ENCODE measurements at places on chromosomes 13 and 19.

GRCh38 chr13:73467125-73467524 is 408.3 kb downstream of the KLF5 start:
- DNase-seq = no peak

DNA sequence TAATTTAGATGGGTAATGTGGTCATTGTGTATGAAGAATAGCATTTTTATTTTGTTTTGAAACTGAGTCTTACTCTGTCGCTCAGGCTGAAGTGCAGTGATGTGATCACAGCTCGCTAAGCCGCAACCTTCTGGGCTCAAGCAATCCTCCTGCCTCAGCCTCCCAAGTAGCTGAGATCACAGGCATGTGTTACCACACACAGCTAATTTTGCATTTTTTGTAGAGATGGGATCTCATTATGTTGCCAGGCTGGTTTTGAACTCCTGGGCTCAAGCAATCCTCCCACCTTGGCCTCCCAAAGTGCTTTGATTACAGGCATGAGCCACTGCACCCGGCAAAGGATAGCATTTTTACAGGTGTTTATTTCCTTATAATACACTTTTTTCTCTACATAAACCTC is 36.6 kb downstream of the SERTM1 start:
- DNase-seq = no peak

GRCh38 chr13:42272115-42272803 is at the start of gene AKAP11:
TSS of gene AKAP11 (plus strand) at chr13:42272152. CDS start at chr13:42286349, 14,197 bp downstream.
- DNase-seq = peak; percentile 48

GRCh38 chr13:28655561-28655960 is 3.4 kb upstream of the POMP start:
- DNase-seq = no peak

GRCh38 chr13:21330126-21330861 is 128.8 kb downstream of the ZDHHC20 start:
- DNase-seq = peak; percentile 83

GRCh38 chr13:96804174-96804573 is 190.1 kb downstream of the OXGR1 start:
- no peak for DNase-seq

DNA sequence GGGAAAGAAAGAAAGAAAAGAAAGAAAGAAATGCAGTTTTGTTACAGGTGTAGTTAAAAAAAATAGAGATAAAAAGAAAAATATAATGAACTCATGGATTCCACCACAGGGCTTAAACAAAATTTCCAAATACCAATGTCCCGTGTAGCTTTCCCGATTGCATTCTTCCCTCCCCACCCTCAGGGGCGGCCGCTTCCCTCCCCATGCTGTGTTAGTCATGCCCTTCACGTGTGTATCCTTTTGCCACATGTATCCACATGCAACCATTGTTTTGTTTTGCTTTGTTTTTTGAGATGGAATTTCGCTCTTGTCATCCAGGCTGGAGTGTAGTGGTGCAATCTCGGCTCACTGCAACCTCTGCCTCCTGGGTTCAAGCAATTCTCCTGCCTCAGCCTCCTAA is 3.6 kb upstream of the KMT5C start:
- DNase-seq = no peak

DNA sequence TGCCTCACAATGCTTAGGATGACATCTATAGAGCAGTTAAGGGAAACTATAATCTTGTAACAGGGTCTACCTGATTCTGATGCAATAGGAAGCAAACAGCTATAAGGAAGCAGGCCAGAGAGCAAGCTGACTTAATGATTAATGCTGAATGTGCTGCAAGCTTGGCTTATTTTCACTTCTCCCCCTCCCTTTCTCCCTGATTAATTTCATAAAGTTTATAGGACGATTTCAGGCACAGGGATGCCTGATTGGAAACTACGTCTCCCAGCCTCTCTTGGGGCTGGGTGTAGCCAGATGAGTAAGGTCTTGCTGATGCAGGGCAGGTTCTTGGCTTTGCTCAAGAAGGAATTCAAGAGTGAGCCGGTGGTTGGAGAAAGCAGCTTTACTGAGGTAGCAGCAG is 82.8 kb upstream of the MRI1 start:
- DNase-seq = no peak

- DNase-seq = no peak
Observed at GRCh38 chr19:29952646-29953045, 10.6 kb downstream of the URI1 start.

DNA sequence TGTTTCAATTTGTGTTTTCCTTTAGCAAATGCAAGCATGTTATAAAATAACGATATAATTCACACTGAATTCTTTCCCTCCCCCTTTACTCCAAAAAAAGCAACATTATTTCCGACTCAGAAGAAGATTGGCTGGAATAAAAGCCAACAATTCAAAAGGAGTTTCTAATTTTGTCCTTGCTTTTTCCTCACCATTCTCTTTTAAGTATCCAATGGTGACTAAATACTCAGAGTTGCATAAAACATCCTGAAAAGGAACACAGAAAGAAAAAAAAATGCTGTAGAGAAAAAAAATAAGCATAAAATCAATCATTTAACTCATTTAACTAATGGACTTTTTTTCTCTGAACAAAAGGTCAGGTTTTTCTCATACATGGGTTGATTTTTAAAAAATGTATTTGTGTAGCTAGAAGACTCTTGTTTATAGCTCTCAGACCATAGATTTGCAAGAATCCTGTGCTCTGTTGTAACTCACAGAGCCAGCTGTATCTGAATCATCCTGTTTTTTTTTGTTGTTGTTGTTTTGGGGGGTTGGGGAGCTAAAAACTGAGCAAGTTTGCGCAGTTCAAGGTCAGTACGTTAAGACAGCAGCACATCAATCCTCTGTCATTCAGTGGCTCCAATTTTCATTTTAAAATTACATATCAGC is 108.1 kb downstream of the PCDH17 start:
- no peak for DNase-seq
